ENCODE measurements at places on chromosomes 13 and 19.
A peak's percentile ranks its signal among the peaks of the same experiment; 100 is the strongest.

DNA sequence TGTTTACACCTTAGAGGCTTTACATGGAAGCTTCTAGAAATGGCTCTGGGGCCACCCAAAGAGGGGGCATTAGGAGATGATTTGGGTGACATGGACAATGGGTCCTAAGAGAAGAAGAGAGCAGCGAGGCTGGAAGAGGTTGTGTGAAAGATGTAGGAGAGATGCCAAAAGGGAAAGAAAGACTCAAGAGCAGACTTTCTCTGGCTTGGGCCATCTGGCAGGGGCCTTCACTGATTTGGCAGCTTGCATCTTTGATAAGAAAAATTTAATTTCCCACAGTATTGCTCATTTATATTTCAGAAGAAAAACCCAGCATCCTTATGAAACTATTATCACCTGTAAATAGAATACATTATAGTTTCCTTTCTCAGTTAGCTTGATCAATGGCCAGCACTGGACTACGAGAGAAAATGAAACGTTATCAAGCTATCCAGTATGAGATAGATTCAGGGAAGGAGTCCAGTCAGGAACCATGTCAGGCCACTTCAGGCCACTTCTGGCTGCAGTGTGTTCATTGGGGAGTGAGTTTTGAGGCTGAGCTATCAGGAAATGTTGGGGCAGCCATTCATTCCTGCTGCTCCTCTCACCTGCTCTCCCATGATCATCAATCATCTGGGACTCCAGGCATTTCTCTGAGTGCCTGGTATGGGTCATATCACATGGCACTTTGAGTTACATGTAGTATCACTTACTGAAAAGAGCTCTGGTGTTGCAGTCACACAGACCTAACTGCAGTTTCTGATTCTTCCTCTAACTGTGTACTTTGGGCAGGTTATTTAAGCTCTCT is 10.3 kb downstream of the SCEL start:
- no peak for DNase-seq

DNA sequence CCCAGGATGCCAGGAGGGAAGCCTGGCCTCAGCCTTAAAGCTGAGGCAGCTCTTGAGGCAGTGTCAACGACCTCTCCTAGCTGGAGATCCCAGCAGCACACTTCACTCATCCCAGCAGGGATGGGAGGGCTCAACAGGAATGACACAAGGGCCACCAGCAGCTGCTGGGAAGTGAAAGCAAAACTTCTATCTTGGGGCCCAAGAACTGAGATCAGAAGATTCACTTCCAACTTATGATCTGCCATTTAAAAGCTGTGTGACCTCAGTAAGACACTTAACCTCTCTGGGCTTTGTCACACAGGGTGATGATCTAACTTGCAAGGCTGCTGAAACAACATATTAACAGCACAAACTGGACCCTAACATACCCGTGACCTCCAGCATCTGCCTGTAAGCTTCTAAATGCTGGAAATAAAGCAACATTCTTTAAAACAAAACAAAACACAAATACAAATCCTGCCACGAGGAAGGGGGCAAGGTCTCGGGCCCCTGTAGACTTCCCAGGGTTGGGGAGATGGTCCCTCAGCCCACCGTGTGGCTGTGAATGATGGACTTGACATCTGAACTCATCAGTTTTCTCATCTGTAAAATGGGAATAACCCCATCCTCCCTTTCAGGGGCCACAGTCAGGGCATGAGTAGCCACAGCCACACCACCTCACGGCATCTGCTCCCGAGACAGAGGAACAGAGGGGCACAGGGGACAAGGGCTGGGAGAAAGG is 22.7 kb downstream of the ELL start:
- DNase-seq = no peak

DNA sequence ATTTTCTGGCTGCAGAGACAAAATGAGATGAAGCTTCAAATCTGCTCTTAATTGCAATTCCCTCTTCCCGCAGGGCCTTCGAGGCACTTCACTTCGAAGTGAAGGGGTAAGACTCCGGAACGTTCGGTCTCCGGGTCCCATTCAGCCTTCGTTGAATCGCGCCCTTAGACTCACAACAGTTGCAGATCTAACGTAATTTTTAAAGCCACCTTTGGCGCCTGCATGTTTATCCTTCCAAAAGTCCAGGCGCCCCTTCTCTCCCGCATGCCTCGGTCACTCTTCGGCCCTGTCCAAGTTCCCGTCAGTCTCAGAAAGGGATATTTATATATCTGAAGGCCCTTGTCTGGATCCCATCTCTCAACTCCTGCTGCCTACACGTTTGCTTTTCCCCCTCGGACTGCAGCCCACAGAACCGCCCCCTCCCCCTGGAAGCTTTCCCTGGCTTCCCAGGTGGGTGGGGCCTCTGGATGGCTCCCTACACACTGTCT is 915 bp upstream of the KCTD12 start:
- no peak for DNase-seq

GRCh38 chr19:47228168-47228936 is 2.6 kb downstream of the BBC3 start:
- peak; percentile 30 for DNase-seq

DNA sequence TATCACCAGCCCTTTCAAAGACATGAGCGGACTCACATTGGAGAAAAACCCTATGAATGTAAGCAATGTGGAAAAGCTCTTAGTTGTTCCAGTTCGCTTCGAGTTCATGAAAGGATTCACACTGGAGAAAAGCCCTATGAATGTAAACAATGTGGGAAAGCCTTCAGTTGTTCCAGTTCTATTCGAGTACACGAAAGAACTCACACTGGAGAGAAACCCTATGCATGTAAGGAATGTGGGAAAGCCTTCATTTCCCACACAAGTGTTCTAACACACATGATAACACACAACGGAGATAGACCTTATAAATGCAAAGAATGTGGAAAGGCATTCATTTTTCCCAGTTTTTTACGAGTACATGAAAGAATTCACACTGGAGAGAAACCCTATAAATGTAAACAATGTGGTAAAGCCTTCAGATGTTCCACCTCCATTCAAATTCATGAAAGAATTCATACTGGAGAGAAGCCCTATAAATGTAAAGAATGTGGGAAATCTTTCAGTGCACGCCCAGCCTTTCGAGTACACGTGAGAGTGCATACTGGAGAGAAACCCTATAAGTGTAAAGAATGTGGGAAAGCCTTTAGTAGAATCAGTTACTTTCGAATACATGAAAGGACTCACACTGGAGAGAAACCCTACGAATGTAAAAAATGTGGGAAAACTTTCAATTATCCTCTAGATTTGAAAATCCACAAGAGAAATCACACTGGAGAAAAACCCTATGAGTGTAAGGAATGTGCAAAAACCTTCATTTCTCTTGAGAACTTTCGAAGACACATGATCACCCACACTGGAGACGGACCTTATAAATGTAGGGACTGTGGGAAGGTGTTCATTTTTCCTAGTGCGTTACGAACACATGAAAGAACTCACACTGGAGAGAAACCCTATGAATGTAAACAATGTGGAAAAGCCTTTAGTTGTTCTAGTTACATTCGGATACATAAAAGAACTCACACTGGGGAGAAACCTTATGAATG is 17.6 kb downstream of the ZNF791 start:
- no peak for DNase-seq

GRCh38 chr19:38710928-38711725 is 33.1 kb downstream of the CAPN12 start:
- DNase-seq = no peak

GRCh38 chr19:54439174-54439851 is 9.7 kb upstream of the LENG8 start:
- no peak for DNase-seq

DNA sequence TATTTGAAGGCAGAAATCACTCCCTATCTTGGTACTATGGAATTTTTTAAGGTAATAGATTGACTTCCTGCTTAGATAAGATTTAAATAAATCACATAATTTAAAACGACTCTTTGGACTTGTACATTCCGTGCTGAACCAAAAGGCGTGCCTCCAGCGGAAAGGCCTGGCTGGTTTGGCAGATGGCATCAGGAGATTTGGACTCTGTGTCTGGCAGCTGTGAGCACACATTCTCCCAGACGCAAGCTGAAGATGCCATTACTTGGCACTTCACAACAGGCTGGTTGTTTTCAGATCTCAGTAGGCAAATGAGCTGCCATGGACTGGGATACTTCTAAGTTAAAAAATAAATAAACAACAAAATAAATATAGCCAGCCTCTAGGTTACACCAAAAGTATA is 104.5 kb upstream of the SLC15A1 start:
- no peak for DNase-seq

GRCh38 chr13:76680112-76680511 is 206.1 kb downstream of the KCTD12 start:
- no peak for DNase-seq

DNA sequence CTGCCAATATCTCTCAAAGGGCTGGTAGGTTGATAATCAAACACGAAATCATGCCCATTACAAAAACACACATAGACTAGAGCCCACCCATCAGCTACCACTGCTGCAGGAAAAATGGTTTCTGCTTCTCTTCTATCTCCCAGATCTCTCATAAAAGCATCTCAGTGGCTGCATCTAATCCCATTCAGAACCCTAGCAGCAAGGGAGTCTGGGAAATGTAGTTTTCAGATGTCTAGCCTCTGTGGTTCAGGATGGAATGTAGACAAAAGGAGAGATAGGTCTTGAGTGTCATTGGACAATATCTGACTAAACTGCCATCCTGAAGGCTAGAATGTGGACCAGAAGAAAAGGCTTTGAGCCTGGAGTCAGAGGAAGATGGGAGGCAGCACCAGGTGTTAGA is 32.1 kb downstream of the RDH8 start:
- DNase-seq = no peak

DNA sequence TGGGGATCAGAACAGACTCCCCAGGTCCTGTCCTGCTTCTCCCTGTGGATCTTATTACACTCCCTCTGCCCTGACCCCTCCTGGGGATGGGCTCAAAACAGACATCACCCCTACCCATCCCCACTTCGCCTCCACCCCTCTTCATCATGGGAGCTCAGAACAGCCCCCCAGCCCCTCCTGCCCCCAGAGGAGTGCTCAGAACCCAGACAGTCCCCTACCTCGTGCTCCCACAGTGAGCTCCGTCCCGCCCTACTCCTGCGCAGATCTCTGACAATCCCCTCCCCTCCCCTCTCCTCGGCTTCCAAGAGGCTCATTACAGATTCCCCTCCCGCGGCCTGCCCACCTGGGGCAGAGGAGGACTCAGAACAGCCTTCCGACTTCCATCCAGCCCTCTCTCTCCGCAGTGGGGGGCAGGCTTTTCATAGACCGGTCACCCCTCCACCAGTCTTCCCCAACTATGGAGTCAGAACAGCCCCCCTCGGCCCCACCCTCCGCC is 6.1 kb downstream of the NXNL1 start:
- no peak for DNase-seq

- DNase-seq = no peak
Measured at GRCh38 chr13:88000787-88001186, 329.6 kb downstream of the SLITRK5 start.

- peak; percentile 77 for DNase-seq
Measured at GRCh38 chr19:44800461-44800860, 8.4 kb upstream of the BCAM start.

DNA sequence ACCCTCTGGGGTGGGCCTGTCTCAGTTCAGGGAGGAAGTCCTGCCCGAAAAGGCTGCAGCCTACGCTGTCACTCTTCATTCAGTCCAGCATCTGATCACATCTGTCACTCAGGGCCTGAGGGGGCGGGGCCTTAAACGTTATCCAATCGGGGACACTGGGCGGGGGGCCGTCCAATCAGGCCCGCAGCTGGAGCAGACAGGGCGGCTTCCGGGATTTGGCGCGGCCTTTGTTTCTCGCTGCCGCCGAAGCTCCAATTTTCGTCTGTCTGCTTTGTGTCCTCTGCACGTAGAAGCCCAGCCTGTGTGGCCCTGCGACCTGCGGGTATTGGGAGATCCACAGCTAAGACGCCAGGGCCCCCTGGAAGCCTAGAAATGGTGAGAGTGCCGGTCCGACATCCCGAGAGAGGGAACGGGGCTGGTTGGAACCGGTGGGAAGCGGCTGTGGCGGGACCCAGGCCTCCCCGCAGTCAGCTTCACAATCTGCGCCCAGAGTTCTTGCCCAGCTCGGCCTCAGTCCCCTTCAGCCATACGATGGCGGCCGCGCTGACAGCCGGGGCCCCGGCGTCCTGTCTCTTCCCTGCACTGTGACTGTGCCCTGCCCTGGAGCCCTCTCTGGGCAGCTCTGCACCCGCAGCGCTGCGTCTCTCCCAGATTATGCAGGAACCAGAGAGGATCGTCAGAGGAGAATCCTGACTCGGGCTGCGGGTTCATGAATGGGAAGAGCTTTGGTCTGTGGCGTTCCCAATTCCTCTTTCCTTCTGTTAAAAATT is at the start of gene ZNF730:
Gene ZNF730 (plus strand): TSS at position 224 of the 770 bp plus-strand sequence. CDS start 149 bp downstream, at position 373.
- DNase-seq = no peak

DNA sequence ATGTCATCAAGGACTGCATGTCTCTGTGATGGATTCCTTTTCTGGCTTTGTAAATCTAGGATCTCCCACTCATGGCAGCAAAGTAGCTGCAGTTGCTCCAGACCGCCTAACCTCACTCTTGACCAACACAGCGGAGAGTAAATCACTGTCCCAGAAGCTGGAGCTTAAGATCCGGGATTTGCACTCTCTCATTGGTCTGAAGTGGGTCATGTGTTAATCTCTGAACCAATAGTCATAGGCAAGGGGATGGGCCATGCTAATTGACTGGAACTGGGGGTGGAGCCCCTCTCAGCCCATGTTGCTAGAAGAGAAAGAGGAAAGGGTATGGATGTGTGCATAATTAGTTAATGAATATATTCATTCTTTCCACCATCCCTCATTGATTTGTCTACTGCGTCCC is 34.0 kb downstream of the VAV1 start:
- DNase-seq = no peak

- peak; percentile 32 for DNase-seq
Measured at GRCh38 chr19:18785179-18786124, 5.7 kb downstream of the COMP start.

GRCh38 chr19:32317086-32317485 is 28.3 kb upstream of the ZNF507 start:
- no peak for DNase-seq

DNA sequence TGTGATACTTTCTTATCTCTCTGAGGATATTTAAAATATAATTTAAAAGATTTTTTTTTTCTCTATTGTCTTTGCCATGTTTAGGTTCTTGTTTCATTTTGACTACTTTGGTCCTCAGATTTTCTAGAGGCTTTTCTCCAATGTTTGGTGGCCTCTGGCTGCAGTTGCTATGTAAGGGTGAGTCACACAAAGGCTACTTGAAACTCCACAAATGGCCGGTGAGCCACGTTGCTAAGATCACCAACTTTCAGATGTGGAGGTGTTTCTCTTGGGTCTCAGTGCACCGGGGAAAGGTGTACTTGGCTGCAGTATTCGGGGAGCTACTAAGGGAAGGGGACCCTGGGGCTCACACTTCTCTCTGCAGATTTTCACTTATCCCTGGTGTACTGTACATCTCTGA is 248.1 kb downstream of the HS6ST3 start:
- no peak for DNase-seq

GRCh38 chr13:98937911-98938381 is 39.9 kb downstream of the DOCK9 start:
- no peak for DNase-seq
